EH (cell line): ENCODE measurements at places on chromosomes 16 and 17.

DNA sequence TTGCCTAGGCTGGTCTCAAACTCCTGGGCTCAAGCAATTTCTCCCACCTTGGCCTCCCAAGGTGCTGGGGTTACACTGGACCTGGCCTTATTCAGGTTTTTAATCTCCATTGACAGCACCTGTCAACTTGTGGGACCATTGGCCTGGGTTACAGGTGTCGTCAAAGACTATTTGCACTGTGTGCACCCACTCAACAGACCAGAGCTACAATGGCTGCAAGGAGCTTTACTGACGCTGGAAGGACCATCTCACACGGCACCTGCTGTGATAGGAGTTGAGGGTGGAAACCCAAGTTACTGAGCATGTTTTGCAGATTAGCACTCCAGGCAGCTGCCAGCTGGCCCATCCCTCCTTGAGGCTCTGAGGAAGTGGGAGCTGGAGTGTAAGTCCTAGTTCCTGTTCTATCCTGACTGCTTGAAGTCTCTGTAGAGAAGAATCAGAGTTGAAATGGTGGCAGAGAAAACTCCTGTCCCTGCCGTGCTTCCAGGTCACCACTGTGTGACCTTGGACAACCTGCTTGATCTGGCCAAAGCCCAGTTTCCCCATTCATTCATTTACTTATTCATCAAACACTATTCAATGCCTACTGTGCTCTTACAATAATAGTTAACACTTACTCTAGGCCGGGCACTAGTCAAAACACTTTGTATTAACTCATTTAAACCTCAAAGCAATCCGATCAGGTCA, 42.4 kb upstream of the LONP2 start:
- no peak for DNase-seq

- peak; percentile 89 for DNase-seq
Measured at GRCh38 chr17:19346351-19347255, 15.9 kb downstream of the B9D1 start.

- peak; percentile 75 for DNase-seq
Measured at GRCh38 chr17:62562656-62563055, 64.8 kb upstream of the MRC2 start.

DNA sequence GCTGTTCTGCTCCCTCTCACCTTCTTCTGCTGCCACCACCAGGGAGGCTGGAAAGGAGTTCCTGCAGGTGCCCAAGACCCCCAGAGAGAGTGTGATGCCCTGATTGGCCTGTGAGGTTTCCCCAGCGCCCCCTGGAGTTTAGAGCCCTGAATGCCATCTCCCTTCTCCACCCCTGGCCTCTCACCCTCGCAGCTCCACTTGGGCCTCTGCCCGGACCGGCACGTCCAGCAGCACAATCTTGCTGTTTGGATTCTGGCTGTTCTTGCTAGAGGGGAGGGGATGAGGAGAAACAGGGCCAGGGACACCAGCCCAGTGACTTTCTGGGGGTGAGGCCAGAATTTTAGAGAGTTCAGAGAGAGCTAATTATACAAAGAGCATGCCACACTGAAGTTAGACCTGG, 12.5 kb upstream of the FAM171A2 start:
- peak; percentile 35 for DNase-seq

DNA sequence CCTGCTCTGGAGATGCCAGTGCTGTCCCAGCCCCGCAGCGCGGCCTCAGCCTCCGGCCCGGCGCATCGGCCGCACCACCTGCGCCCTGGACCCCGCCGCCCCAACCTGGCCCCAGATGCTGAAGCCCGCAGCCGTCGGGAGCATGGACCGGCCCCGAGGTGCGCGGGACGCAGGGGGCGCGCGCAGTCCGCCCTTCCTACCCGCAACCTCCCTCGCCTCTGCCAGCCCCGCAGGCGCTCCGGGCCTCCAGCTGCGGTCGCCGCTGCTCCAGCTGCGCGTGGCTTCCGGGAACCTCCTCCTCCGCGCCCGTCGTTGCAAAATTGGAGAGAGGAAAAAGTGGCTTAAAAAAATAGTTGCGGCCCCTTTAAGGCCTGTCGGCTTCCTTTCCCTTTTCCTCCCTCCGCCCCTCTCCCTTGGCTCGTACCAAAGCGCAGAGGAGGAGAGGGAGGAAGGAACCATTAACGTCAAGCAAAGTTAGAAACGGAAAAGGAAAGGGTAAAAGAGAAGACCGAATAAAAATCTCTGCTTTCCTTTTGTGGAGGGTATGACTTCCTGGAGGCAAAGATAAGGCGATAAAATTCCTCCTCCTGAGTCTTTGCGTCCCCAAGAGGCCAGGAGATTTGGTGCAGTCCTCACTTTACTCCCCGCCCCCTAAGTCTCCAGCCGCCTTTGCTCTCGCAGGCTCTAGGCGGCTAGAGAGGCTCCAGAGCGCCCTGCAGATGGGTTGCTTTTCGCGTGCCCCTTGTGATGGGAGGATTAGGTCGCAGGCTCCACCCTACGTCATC, at the start of gene CDIPT:
CDIPT (minus strand) TSS at position 343 of the 785 bp plus-strand sequence. CDS start 369 bp downstream, outside the sequence.
- peak; percentile 96 for DNase-seq

GRCh38 chr16:55406651-55407050, 72.3 kb upstream of the MMP2 start:
- DNase-seq = no peak
